ENCODE measurements at places on chromosomes 6 and 20.

- no peak for DNase-seq
Measured at GRCh38 chr20:58718121-58718563, 25.5 kb downstream of the NPEPL1 start.

- no peak for DNase-seq
Measured at GRCh38 chr6:47749757-47750156, 32.1 kb upstream of the OPN5 start.

GRCh38 chr6:144194293-144194810 is 44.0 kb downstream of the STX11 start:
- DNase-seq = no peak

DNA sequence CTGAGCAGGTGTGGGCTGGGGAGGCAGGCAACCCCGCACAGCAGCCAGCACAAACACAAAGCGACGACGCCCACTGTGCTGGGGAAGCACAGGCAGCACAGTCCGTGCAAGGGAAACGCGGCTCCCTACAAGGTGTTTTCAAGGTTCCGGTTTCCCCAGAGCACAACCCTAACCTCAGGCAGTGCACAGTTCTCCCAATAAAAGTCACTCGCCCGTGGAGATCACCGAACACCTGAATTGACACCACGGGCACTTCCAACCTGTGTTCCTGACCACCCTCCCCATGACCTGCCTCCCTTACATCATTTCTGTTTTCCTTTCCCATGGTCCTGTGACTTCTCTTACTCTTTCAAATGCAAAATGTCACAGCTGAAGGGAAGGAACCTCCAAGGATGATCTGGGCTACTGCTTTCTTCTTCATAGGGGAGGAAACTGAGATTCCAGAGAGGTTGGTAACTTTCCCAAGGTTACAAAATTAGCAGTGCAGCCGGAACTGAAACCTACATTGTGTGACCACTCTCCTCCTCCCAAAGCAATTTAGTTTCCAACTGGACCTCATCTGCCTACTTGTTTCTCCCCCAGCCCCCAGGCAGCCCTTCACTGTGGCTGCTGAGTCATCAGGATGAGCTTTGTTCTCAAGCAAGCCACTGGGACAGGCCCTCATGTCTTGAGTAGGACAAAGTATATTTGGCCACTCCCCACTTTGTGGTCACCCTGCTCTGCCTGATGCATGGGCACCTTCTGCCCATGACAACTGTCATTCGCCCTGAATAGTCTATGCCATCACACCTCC is 125.3 kb downstream of the ATXN1 start:
- DNase-seq = no peak

DNA sequence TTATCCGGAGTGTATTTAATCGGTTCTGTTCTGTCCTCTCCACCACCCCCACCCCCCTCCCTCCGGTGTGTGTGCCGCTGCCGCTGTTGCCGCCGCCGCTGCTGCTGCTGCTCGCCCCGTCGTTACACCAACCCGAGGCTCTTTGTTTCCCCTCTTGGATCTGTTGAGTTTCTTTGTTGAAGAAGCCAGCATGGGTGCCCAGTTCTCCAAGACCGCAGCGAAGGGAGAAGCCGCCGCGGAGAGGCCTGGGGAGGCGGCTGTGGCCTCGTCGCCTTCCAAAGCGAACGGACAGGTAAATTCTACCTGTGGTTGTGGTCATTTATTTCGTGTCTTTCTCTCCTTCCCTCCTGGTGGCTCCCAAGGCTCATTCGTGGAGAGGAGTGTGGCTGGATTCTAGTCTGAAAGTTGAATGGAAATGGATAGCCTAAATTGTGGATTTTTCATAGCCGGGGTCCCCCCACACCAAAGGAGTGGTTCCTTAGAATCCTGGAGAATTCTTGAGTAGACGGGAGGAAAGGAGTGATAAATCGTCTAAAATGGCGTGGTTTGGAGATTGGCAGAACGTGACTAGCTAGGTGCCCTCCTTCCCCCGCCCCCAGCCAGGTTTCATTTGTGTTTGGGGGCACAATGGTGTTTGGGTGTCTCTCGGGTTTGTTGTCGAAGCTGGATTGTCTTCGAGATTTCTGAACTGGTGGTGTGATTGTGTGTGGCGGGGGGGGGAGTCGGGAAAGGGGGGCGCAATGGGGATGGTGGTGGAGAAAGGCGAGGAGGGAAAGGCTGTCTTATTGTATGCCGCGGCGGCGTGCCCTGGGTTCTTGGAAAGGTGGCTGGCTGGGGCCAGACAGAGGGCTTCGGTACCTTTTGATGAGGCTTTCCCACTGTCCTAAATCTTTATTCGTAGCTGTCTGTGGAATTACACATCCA is 673 bp downstream of the MARCKS start:
- DNase-seq = peak; percentile 37

DNA sequence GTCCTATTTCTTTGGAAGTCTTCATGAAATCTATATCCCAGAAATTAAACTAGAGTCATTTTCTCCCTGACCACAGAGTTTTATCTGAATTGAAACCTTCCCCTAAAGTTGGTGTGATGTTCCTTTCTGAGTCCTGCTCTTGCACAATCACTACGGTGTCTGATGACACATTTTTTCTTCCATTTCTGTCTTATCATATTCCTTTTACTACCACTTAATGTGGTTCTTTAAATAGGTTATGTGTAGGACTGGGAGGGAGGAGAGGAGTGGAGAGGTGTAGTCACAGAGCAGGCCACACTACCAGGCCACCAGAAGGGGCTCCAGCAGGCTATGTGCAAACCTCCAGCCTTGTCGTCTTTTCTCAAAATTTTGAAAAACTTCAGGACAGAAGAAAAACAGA is 39.7 kb upstream of the ATXN1 start:
- DNase-seq = no peak

- DNase-seq = no peak
Measured at GRCh38 chr6:52872031-52872430, 31.4 kb upstream of the GSTA5 start.
